ENCODE measurements at places on chromosomes 6 and 20.

GRCh38 chr6:74879976-74880375 lies 325.9 kb downstream of the COL12A1 start:
- no peak for DNase-seq

- DNase-seq = no peak
Measured at GRCh38 chr6:148313488-148313887, 29.1 kb upstream of the SASH1 start.

- no peak for DNase-seq
Measured at GRCh38 chr20:14431568-14431967, 94.2 kb upstream of the FLRT3 start.

GRCh38 chr6:5108068-5108467 lies 22.9 kb downstream of the PPP1R3G start:
- no peak for DNase-seq

DNA sequence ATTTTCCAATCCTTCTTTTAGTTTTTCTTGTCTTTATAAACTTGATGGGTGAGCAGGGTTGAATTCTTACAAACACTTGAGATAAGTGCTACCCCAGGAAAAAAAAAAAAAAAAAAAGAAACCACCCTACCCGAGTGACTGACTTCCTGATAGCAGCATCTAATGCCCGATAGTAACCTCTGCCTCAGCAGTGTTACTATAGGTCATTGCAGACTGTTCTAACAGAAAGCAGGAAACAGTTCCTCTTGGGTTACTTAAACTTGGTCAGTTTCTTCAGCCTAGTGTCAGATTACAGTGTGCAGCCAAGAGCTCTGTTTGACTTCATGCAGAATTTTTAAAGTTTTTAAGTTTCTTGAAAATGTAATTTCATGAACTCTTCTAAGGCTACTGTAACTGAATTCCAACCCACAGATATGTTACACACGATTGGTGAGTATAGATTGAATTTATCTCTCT lies 2.1 kb downstream of the MYLIP start:
- peak; percentile 51 for DNase-seq

GRCh38 chr20:59571551-59572314 lies 32.6 kb upstream of the PHACTR3 start:
- peak; percentile 20 for DNase-seq

GRCh38 chr6:2141644-2142290 lies 103.6 kb downstream of the GMDS start:
- no peak for DNase-seq

- no peak for DNase-seq
Measured at GRCh38 chr6:110615722-110616121, 139.3 kb upstream of the SLC22A16 start.

DNA sequence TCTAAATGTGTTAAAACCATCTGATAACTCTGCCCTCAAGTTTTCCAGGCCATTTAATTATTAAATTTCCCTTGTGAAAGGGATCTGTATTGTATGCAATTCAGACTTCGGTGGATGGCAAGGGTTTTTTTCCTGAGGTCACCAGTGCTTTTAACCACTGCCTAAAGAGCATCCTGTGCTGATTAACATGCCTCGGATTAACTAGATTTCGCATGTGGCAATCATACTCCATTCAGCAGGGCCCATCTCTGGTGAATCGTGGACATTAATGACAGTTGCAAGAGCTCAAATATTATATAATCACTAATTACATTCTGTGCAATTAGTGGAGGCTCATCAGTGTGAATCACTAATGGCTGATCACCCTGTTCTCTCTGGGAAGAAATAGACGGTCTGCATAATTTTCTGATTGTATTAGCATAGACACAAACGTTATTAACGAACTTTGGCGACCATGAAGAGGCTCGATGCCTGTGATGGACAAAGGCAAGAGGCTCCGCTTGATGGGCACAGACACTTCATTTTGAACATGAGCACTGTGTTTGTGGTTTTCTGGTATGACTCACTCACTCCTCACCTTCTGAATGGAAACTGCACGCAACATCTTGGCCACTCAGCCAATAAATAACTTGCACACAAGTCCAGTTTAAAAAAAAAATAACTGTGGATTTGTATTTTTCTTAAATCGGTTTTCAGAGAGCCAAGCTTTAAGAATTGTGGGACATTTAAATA lies 31.4 kb downstream of the LINC00237 start:
- no peak for DNase-seq

- no peak for DNase-seq
Measured at GRCh38 chr20:53364646-53365045, 229.0 kb downstream of the ZNF217 start.

GRCh38 chr6:109446072-109446471 lies 5.5 kb downstream of the SMPD2 start:
- no peak for DNase-seq

DNA sequence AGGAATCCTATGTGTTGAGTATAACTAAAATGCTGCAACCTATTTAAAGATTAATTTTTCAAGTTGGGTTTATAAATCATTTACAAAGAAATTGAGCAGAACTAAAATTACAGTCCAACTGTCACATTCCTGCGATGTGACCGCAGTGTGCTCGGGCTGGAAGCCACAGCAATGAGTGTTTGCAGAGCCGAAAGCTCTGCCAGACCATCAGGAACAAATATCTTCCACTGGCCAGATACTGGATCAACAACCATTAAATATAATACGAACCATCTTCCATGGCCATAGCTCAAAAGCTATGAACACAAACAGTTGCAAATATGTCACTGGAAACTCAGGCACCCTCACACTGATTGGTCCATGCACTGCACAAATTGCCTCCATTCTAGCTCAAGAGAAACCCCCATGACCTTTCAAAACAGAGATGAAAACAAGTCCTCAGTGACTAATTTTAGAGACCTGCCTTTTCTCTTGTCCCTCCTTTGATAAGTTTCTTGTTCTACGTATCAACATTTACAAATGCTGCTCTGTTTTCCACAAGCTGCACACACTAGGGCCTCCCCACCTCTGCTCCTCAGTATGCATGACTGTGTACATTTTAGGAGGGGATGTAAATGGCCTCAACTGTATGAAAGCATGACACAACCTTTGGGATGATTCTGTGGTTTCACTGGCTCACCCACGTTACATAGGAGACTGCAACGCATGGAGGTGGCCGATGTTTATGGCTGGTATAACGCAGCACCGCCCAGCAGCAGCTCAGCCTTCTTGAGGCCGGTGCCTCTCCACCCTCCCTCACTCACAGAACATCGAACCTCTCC lies 171.7 kb downstream of the WDR27 start:
- no peak for DNase-seq

GRCh38 chr6:167781066-167781767 lies 45.5 kb upstream of the AFDN start:
- no peak for DNase-seq

- DNase-seq = no peak
Measured at GRCh38 chr6:18186540-18187250, 31.5 kb downstream of the KDM1B start.

DNA sequence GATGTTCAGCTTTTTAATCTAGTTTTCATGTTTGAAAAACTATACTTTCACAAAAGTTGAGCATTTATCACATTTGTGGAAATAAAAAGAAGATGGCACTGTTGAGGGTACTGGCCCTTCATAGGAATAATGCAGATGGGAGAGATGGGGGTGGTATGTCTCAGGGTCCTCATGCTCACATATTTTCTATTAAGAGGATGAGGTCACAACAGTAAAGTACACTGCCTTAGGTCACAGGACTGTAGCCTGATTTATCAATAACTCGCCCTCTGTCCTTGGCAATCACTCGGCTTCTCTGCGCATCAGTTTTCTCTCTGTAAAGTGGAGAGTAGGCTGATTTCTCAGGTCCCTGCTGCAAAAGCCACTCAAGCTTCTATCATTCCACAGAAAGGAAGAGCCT lies 55.9 kb downstream of the PPP1R3G start:
- DNase-seq = no peak

DNA sequence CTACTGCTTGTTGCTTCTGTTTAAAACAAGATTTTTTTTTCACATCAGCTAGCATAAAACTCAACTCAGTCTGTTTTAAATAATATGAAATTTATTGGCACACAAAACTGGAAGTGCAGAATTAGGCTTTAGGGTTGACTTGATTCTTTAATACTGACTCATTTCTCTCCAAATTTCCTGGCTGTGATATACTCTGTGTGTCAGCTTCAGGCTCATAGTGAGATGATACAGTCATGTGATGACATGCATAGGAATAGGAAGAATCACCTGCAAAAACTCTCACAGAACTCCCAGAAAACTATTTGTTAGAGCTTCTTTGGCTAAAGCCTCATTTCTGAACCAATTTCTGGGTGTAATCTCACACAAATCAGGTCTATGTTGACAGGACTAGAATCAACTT lies 1068.0 kb upstream of the EPHA7 start:
- DNase-seq = no peak

GRCh38 chr6:154638369-154638768 lies 94.8 kb upstream of the SCAF8 start:
- no peak for DNase-seq

DNA sequence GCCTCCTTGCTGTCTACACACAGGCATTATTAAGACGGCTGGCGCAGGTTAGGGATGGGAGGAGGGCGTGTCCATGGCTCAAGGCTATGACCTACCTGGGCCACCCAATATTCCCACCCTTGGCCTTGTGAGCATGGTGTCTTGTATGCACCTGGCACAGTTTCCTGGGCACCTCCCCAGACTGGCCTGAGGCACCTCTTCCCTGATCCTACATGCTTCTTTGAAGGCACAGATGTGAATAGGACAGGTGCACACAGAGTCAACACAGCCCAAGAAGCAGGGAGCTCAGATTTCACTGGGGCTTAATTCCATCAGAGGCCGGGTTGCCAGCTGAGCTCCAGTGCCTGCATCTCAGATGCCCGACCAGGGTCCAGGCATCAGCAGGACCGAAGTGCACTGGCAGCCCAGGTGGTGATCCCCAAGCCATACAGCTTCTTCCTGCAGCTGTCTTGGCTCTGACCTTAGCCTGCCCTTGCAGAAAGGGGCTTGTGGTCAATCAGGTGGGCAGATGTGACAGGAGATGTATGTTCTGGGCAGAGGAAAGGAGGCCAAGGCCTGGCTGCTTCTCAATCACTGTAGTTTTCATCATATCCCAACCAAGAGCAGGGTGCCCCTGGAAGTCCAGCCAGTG lies 287.7 kb downstream of the CLIC5 start:
- no peak for DNase-seq

DNA sequence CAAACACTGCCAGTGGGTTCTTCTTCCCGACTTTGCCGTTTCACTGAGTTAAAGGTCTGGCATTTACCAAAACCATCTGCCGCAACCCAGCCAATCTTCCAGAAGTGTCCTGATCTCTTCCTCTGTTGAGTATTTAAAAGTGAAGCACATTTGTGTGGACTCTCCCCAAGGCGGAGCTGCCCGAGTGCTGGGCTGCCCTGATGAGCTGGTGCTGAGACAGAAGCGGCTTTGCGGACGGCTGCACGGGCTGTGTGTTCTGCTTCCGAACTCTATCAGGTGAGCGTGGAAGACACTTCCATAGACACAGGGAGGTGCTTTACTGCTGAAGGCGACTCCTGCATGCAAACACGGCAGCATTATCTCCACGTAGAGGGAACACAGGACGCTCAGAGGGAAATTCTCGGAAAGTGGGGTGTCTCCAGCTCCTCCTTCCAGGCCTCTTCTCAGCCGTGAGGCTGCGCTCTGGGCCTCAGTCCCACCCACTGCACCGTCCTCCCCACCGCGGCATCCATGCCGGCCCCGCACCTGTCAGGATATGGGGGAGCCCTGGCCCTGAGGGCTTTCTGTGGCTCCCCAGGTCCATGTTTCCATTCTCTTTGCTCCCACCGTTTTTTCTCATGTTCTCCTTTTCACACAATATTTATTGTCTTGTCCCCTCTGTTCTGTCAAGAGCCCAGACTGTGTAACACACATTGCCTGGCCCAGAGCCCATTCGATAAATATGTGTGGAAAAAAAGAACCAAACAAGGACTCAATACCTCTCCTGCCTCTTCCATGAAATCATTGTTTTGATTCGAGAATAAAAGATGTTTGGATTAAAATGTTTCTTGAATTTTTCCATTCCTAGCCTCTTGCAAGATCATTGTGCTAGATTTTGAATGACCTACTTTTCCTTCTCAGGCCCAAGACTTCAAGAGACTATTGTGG lies 205.1 kb downstream of the DLL1 start:
- DNase-seq = no peak

GRCh38 chr20:43833511-43834395 lies 80.9 kb upstream of the TOX2 start:
- DNase-seq = no peak

GRCh38 chr6:46898006-46898405 lies 23.7 kb downstream of the ADGRF5 start:
- no peak for DNase-seq

DNA sequence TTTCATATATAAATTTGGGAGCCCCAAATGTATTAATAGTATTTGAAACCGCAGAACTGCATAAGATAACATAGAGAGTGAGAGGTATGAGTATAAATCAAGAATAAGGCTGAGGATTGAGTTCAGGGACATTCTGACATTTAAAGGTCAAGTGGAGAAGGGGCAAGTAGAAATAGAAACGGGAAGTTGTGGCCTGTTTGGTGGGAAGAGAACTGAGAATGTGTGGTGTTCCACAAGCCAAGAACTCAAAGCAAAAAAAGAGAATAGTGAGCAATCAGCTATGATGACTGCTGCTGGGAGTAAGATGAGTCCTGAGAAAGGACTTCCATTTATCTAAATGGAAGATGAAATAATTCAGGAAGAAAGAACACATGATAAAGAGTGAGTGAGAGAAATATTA lies 418.4 kb downstream of the CD109 start:
- no peak for DNase-seq

DNA sequence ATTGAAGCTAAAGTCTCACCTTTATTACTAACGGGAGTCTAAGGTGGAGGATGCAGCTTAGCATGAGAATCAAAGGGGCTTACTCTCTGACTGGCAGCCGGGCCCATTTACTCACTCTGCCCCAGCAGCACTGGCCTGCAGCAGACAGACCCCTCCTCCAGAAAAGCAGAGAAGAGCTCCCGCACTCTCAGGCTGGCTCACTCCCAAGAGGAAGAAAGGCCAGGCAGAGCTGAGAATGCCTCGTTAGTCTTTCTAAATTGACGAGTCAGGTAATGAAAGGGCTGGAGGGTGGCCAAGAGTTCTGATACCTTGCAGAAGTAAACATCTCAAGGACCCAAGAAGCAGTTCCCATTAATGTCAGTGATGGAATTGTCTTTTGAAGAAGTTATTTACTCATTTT lies 44.5 kb upstream of the IL20RA start:
- no peak for DNase-seq

- no peak for DNase-seq
Measured at GRCh38 chr20:7426890-7427496, 513.3 kb downstream of the HAO1 start.

DNA sequence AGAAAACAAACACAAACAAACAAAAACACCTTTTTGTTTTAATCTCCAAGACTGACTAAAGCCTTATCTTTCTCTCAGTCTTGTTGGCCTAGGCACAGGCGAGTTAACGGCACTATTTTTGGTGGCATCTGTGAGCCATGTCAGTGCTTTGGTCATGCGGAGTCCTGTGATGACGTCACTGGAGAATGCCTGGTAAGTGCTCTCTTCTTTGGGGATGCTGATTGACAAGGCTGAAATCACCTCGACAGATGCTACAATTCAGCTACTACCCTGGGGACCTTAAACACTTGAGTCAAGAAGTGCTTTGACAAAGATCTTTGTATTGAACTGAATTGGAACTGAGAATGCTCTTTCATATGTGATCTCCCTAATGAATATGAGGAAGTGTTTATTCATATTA lies 384.1 kb downstream of the LAMA2 start:
- no peak for DNase-seq

Data from T follicular helper cell (primary cell).